ENCODE measurements at places on chromosomes 1 and 21. TPM values are rescaled to one million over a fixed set of nuclear protein-coding genes. Genes with fewer than 3 reads are reported as not detected.

GRCh38 chr1:27596986-27597385 lies 7.0 kb downstream of the AHDC1 start:
- no peak overlapping the region for H3K27ac ChIP-seq
- H3K4me1 ChIP-seq = peaks cover 65% of the 10 kb centered on the region
- peaks cover 4% of the 10 kb centered on the region for H3K36me3 ChIP-seq
- H3K27me3 ChIP-seq = no peaks in the 10 kb centered on the region
- H3K4me3 ChIP-seq = no peak overlapping the region
- no peak for DNase-seq

DNA sequence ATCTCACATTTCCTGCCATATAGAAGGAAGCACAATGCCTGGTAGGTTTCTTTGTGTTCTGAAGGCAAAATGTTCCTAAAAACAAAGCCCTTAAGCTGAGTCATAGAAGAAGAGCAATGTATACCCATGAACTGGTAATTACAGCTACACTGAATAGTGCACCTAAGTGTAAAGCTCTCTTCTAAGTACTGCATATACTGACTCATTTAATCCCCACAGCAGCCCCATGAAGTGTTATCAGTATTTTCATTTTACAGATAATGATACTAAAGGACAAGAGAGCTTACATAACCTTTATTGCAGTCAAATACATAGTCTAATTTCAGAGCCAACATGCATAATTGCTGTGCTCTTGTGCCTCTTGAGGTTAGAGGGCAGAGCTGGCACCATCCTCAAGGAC lies 239.9 kb downstream of the DPYD start:
- H3K4me1 ChIP-seq = no peaks in the 10 kb centered on the region
- H3K36me3 ChIP-seq = no peaks in the 10 kb centered on the region
- DNase-seq = no peak
- H3K27me3 ChIP-seq = no peaks in the 10 kb centered on the region

- DNase-seq = no peak
- H3K27ac ChIP-seq = no peak overlapping the region
- no peaks in the 10 kb centered on the region for H3K27me3 ChIP-seq
- no peaks in the 10 kb centered on the region for H3K36me3 ChIP-seq
- H3K4me3 ChIP-seq = no peak overlapping the region
Observed at GRCh38 chr1:8257621-8258020, 60.3 kb upstream of the SLC45A1 start.

Gene KRTAP10-2
- not detected for polyA plus RNA-seq

Gene CTSK
- 209 TPM for polyA plus RNA-seq
